ENCODE measurements at places on chromosomes 1 and 21.

- no peak for DNase-seq
Observed at GRCh38 chr1:42209526-42210251, 45.1 kb upstream of the GUCA2A start.

DNA sequence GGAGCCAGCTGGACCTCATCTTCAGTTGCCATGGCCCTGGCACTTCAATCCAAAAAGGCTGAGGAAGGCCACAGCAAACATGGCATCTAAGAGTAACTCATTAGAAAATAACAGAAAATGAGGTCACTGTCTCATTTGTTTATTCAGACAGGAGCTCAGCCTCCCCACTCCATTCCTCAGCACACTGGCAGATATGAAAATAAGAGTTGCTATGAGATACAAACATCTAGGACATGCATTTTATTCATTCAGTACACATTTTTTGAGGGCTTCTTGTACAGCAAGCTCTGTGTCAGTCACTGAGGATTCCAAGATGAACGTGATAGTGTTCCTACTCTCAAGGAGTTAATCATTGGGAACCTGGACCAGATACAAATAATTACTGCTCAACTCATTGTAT is 32.7 kb upstream of the TMEM125 start:
- no peak for DNase-seq

DNA sequence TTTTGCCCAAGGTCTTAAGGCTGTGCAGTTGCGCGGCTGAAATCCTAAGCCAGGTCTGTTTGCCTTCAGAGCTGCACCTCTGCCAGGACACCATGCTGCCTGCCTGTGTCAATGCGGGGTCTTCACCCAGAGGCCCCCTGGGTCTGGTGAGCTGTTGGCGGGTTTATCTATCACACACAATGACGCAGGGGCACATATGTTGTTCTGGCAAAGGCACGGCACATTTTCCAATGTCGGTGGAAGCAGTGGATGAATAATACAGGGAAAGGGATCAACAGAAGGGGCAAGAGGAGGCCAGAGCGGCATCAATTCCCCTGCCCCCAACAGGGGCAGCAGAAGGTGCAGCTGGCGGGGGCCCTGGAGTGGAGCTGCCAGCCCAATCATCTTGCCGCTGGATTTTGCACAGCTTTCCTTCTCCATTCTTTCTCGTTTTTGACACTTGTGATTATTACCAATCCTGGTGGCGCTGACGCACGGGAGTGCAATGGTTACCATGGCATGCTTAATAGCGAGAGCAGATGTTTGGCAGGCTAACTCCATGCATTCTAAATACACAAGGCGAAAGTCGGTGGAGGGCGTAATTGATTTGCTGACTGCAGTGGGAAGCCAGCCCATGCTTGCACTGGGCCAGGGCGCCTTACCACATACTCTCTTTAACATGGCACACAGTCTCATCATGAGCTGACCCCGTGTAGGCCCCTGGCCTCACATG is 45.8 kb upstream of the CYP2J2 start:
- no peak for DNase-seq

DNA sequence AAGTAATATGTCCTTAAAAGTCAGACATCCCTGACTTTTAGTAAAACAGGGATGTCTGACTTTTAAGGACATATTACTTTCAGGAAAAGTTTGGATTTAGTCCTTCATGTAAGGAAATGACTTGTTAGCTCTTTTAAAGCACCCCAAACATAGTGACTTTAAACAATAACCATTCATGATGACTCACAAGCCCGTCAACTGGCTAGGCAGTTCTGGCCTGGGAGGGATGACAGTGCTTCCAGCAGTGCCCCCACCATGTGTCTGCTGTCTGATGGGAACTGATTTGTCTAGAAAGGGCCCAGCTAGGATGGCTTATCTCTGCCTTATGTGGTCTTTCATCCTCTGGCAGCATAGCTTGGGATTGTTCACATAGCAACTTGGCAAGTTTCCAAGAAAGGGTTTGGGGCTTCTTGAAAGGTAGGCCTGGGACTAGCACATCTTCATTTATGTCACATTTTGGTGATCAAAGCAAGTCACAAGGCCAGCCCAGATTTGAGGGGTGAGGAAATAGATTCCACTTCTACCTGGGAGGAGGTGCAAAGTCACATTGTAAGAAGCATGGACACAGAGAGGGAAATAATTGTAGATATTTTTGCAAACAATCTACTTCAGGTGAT is 143.5 kb downstream of the C1orf94 start:
- DNase-seq: no peak

DNA sequence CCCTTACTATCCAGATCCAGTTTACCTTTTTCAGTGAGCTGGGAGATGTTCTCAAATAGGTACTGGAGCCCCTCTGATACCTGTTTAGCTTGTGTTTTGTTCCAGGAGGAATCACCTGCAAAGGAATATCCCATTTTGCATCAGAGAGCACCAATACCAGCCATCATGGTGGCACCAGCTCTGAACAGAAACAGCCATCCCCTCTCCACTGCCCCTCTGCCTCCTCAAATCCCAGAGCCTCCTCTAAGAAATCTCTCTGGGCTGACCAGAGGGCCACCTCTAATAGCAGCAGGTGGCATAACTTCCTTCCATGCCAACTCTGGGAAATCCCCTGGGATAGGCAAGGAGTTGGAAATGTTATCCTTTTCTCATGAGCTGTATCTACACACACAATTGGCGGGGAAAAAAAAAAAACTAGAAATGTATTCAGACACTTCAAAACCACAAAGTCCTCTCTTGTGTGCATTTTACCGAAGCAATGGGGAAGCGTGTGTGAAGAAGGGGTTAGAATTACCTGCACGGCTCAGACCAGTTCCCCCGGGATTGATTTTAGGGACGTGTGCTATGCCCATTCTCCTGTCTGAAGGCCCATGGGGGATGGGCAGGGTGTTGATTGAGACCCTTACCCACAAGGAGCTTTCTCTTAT is 2.4 kb downstream of the PGLYRP4 start:
- peak; percentile 9 for DNase-seq
